ENCODE measurements at places on chromosomes 2 and 18.

DNA sequence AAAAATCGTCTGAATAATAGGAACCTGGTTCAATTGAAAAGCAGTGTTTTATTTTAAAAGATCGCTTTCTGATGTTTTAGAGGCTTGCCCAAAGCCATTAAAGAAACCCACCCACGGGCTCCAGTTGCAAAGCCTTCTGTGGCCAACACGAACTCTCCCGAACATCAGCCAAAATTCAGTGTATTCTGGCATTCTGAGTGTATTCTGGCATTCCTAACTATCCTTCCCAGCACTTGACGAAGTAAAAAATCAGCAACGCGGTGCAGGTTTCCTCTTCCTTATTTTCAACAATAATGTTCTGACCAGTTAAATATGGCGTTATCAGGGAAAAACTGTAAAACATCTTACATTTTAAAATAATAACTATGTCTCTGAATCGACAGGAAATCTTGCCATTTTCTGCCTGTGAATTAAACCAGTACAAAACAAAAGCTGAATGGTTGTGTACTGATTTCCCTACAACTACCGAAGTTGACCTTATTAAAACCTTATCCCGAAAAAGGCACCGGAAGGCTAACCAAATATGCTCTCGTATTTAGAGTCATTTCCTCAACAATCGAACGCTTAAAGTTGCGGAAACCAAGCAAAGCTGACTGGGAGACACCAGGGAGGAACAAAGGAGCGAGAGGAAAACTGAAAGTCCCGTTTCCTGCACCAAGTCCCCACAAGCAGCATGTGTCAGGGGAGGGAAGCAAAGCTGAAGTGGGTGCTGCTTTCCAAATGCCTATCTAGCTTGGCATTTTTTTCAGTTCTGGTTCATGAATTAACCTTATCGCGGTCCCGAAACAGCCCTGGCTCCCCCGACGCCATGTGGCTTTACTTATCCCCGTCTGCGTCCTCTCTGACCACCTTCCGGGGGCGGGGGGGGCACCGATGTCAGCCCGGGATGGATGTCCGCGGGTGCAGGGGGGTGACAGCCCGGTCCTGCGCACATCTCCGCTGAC, 44.3 kb downstream of the ZNF516 start:
- DNase-seq = peak; percentile 19

DNA sequence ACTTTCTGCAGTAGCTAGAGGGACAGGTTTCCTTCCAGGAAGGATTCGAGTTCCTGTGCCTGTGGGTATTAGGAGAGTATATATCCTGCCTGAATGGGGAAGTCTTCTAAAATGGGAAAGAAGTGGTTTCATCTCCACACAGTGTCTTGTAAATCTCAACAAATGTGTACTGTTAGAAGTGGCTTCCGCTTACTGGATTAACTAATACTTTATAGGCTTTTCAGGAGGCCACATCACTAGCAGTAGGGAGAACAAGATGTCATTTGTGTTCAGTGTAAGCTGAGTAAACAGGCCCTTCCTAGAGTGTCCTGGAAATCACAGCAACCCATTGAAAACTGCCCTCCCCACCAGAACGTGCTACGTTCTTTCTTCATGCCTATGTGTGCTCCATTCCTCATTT, 12.5 kb upstream of the POLR1B start:
- DNase-seq = no peak

DNA sequence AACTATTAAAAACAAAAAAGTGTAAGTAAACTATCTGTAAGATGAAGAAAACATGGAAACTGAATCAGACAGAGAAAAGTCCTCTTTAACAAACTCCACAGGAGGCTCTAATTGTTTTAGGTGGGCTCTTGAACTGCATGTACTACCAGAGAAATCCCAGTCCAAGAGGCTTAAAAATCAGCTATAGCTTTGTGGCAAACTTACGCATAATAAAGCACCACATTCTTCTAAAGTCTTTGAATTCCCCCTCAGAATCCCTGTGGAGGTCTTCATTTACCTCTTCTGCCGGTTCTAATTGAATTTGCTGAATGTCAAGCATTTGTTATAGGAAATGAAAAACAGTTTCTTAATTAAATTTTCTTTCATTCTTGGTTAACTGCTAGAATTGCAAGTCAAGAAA, 40.8 kb downstream of the CHN1 start:
- no peak for DNase-seq

GRCh38 chr2:142586693-142587580, 290.5 kb upstream of the KYNU start:
- DNase-seq = no peak

DNA sequence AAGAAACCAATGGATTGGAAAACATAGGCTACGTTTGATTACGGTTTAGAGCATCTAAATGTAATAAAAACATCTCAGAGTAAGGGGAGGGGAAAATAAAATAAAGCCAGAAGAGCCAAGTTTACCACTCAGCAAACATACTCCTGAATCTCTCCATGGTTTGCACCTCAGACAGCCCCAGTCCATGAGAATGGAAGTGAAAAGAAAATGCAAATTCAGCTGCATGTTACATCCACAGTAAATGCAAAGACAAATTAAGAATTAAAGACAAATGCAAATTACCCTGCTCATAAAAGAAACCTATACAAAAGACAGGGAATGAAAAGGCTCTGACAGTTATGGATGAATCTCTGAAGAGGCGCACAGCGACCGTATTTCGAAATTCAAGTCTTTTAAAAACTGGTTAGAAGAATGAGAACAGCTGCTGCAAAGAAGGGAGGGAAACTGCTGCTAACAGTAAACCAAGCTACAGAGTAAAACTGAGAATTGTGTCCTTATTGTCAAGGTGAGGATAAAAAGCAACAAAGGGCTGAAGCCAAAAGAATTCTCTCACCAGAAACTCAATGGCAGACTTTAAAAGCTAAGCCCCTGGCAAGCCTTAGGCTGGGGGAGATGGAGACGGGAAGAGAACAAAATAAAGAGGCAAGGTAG, 197.9 kb upstream of the ACVR2A start:
- DNase-seq = no peak

DNA sequence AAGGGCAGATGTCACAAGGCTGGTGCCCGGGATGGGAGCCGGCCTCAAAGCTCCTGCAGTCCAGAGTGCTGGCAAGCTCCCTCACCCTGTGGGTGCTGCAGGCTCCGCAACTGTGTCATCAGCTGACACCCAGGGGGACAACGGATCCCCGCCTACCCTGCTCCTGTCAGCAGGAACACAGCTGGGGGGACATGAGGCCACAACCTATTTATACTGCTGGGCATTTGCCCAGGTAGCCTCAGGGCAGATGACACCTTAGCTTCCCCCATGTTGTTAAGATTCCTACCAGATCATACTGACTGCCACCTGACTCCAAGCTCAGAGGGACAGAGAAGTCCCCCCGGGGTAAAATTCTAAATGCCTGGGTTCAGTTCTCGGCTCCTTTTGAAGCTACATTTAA, 1.2 kb downstream of the ANKRD23 start:
- no peak for DNase-seq

- no peak for DNase-seq
Observed at GRCh38 chr2:241903121-241904010, 33.8 kb downstream of the RTP5 start.

GRCh38 chr2:138228101-138228500, 263.8 kb downstream of the HNMT start:
- no peak for DNase-seq

All from stimulated activated CD8-positive, alpha-beta memory T cell treated with anti-CD3 and anti-CD28 coated beads, Interleukin-2, amount 100 ng/mL, for 48 hours (primary cell).